ENCODE measurements at places on chromosomes 3 and 15.

DNA sequence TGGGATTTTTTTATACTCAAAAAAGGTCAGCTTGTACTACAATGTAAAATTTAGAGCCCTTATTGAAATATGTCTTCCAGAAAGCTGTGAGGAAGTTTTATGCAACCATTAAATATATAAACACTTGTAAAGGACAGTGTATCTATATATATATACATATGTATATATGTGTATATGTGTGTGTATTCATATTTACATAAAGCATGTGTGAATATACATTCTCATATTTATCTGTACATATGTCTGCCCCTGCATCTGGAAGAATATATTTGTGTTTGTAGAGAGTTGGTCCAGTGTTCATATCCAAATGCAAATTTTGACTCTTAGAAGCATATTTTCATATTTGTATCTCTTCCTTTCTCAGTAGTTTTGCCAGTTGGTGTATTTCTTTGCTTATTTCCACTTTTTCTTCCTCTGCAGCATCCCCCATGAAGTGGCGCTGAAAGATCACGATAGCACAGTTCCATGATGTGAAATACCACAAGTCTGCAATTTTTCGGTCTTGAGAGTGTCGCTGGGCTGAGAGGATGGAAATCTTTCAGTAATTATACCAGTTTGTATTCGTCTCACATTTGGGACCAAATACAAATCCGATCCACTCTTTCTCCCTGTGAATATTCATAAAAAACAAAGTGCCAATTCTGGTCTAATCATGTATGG is 311.7 kb upstream of the DPH6 start:
- peak; percentile 37 for DNase-seq

DNA sequence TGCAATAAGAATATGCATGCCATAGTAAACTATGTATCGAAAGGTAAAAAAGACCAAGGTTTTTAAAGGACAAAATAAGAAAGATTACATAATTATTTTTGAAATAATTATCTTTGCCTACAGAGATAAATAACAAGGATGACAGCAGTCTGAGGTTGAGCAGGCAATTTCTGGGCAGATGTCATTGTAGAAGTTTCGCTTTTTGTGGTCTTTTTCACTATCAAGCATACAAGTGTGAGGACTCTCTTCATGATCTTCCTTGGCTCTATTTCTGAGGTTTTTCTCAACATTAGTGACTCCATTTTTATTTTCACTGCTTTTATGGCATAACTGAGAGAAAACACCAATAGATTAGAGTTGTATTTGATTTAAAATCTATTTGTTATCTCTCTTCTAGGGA is 1337.9 kb upstream of the EPHA6 start:
- no peak for DNase-seq

- no peak for DNase-seq
Observed at GRCh38 chr15:47332481-47332880, 384.8 kb upstream of the SEMA6D start.

DNA sequence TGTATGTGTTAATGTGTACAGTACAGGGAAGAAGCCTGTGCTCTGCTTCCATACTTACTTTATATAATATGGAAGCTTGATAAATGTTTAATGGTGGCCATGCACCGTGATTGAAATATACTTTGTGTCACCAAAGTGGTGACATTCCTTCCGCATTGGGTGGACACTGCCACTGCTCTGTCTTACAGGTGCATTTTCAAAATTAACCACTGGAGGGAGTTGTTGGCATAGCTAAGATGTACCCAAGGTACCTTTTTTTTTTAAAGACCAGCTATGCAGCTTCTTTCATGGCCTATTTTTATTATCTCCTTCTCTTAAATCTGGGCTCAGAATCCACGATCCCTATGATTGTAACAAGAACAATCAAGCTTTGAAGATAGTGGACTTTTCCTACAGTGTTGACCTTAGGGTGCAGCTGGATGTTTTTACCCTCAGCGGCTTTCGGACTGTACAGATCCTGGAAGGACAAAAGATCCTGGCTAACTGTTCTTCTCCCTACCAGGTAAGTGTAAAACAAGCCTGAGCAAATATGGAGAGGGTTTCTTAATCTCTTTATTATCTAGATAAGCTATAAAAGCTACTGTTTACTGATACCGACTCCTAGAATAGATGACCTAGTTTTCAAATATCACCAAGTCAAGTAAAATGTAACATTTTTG is 21.6 kb upstream of the PAK6 start:
- peak; percentile 55 for DNase-seq

- DNase-seq, result peak; percentile 49
Observed at GRCh38 chr15:30984542-30984941, 6.9 kb downstream of the MTMR10 start.

DNA sequence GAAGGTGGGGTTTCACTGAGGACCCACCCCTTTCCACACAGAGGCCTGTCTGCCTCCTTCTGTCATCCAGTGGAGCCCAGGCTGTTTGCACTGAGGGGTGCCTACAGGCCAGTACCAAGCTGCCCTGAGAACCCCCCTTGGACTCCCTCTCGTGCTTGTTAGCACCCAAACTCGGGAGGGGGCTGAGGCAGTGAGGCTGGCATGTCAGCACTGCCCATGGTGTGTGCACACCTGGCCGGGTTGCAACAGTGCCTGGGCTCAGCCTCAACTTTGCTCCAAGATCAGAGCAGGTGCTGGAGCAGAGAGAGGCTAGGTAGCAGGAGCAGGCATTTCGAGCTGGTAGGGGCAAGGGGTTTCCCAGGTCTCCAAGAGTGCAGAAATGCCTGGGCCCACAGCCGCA is 90.0 kb downstream of the PIK3R4 start:
- no peak for DNase-seq

- DNase-seq, result no peak
Observed at GRCh38 chr15:87597346-87598052, 659.0 kb downstream of the NTRK3 start.

GRCh38 chr3:106333911-106334618 is 465.3 kb upstream of the CBLB start:
- no peak for DNase-seq

- no peak for DNase-seq
Observed at GRCh38 chr3:150391161-150391560, 16.9 kb upstream of the TSC22D2 start.

GRCh38 chr3:101690972-101691371 is 4.5 kb upstream of the RPL24 start:
- DNase-seq, result no peak

- no peak for DNase-seq
Observed at GRCh38 chr3:182325213-182325950, 467.9 kb upstream of the ATP11B start.

DNA sequence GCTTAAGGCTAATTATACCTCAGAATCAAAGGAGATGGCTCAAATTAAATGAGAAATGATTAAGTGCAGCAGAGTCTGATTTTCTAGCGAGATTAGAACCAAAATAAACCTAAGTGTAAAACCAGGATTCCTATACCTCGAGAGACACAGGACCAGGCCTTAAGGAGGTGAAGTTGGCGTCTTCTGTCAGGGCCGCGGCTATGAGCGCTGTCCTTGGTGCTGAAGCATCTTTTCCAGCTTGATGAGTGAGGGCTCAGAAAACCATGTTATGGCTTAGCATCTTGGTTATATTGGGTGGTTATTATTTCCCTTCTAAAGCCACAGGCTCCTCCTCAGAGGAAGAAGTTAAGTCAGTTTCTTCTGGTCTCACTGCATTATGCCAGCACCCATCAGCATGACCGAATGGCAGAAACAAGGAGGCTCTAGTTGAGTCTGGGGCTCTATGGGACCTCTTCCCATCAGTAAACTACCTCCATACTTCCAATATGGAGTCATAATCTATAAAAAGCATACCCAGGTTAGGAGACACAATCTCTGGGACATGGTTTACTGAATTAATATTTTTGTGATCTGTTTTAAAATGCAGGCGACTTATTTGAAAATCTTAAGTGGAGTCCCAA is 120.1 kb upstream of the NMNAT3 start:
- DNase-seq, result no peak

- DNase-seq, result no peak
Observed at GRCh38 chr3:128806588-128806987, 72.8 kb upstream of the ACAD9 start.

- DNase-seq, result no peak
Observed at GRCh38 chr15:33211176-33211808, 16.8 kb upstream of the FMN1 start.

DNA sequence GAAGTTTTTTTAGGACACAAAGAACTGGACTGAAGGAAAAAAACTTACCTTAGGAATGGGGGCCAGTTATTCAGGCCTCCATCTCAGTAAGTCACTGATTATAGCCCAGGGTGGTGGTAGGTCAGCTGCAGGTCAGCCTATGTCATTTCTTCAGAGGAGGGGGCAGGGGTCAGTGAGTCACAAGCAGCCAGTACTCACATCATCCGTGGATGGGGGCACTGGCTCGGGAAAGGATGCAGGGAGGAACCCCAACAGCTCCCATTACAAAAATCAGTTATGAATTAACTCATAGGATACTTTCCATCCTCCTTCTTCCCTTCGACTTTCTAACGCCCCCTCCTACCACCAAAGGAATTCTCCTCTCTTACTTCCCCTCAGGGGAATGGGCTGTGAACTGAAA is 578.3 kb downstream of the PDCD6IP start:
- DNase-seq, result no peak

- no peak for DNase-seq
Observed at GRCh38 chr3:107273771-107274170, 103.5 kb upstream of the CCDC54 start.

GRCh38 chr3:61924090-61924735 is 362.8 kb downstream of the PTPRG start:
- DNase-seq, result peak; percentile 60

- no peak for DNase-seq
Observed at GRCh38 chr3:187985647-187986046, 168.3 kb upstream of the LPP start.

- no peak for DNase-seq
Observed at GRCh38 chr3:29700256-29700655, 419.4 kb downstream of the RBMS3 start.

GRCh38 chr3:77014226-77014625 is 25.7 kb upstream of the ROBO2 start:
- DNase-seq, result no peak

Data from head of caudate nucleus (tissue), 42 donors.